ENCODE measurements at places on chromosomes 3 and 15. TPM values are rescaled to one million over a fixed set of nuclear protein-coding genes. Genes with fewer than 3 reads are reported as not detected.

GRAMD2A gene
- total RNA-seq, result 8.0 TPM

PLSCR2 gene
- not detected for total RNA-seq

CLDN16 gene
- total RNA-seq, result not detected

RETNLB gene
- total RNA-seq, result not detected

CORO2B gene
- total RNA-seq, result 2.8 TPM

GATA2 gene
- total RNA-seq, result 18.6 TPM

DUOXA2 gene
- total RNA-seq, result not detected

TEX55 gene
- total RNA-seq, result not detected

RBPMS2 gene
- total RNA-seq, result 11.6 TPM

SLCO3A1 gene
- total RNA-seq, result 5.1 TPM

CAMP gene
- total RNA-seq, result not detected

CFAP161 gene
- total RNA-seq, result 0.15 TPM

NRROS gene
- 0.12 TPM for total RNA-seq

ACSBG1 gene
- total RNA-seq, result 0.71 TPM

DNA sequence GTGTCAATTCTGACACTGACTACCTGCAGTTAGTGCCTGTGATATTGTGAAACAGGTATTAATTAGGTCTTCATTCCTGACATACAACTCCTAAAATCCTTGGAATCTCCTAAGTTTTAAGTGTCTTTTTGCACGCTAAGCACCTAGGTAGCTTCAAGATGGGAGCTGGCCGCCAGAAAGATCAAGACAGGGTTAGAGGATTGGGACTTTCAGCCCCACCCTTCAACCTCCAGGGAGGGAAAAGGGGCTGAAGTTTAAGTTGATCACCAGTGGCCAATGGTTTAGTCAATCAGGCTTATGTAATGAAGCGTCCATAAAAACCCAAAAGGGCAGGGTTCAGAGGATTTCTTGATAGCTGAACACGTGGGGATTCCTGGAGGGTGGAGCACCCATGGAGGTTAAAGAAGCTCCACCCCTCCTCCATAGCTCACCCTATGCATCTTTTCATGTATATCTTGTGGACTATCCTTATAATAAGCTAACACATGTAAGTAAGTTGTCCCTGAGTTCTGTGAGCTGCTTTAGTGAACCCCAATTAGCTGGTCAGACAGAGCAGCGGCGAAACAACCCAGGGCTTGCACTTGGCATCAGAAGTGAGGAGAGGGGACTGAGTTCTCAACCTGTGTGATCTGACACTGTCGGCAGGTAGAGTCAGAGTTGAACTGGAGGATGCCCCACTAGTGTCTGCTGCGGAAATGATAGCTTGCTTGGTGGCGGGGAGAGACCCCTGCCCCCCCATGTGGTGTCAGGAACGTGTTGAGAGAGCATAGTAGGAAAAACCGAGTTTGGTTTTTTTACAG, 12.8 kb upstream of the SRP14 start:
- no peak for DNase-seq

DNA sequence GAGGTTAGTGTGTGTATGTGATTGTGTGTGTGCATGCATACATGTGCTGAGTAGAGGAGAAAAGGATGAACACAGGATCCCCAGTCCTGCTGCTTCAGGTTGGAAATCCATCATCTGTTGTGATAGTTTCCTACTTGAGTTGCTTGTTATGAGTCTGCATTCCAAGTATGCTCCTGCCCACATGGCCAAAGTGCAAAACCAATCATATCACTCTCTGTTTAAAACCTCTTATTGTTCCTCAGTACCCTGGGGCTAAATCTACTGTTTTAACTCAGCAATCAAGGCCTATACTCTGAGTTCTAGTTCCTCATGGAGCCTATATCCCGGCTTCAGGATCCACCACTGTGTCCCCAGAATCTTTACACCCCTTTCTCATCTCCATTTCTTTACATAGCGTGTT, 139.9 kb upstream of the TLE3 start:
- DNase-seq, result no peak

DNA sequence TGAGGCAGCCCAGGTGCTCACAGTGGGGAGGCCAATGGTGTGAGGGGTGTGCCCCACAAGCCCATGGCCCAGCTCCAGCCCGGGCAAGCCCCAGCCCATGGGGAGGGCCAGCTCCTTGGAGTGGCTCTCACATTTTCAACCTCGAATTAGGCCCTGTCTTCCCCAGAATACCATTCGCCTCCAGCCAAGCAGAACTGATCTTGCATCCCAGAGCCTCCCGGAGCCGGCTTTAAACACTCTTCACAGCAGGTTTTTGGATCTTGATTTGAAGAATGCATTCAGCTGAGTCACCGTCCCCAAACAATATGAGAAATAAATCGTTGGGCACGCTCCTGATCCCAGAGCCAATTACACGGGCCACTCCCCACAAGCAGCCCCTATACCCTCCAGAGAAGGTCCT, 23.7 kb downstream of the TPRA1 start:
- no peak for DNase-seq

GRCh38 chr3:96012939-96013338, 801.5 kb upstream of the EPHA6 start:
- no peak for DNase-seq

GRCh38 chr15:51195459-51195858, 100.8 kb upstream of the TNFAIP8L3 start:
- DNase-seq, result no peak

DNA sequence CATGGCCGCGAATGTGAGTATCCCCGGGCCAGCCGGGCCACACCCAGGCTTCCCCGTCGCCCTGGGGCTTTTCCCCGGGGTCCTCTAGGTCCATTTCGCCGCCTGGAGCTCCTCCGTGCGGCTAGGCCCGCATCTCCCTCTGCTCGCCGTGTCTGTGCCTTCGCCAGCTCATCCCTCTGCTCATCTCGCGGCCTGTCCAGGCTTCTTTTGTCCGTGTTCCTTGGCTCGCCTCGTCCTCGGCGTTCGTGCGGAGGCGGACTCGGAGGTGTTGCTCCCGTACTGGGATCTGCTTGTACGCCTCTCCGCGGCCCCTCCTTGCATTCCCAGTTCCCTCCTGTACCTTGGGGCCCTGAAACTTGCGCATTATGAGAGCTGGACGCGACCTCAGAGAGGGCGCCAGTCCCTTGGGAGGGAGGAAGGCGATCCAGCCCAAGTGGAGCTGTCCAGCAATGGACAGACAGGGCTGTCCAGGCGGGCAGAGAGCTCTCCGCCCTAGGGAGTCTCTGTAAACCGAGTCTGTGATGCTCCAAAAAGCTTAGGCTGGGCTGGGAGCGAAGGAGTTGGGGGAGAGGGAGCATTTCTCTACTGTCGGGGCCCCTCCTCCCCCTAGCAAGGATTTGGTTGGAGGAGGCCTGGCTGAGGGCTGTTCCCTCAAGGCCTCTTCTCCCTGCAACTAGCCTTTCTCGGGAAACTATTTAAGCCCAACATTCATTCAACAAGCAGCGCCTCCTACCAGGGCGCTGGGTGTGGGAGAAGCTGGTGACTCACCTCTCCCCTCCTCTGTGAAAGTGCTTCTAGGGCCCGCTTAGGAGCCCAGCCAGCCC, 553 bp downstream of the TMEM43 start:
- peak; percentile 81 for DNase-seq

- DNase-seq, result no peak
Observed at GRCh38 chr15:80587816-80588456, 107.2 kb upstream of the ABHD17C start.

- DNase-seq, result no peak
Observed at GRCh38 chr3:189588070-189588469, 43.1 kb upstream of the TP63 start.

- no peak for DNase-seq
Observed at GRCh38 chr3:188829576-188829975, 342.2 kb upstream of the TPRG1 start.

- no peak for DNase-seq
Observed at GRCh38 chr3:108412121-108412750, 98.2 kb downstream of the MYH15 start.

DNA sequence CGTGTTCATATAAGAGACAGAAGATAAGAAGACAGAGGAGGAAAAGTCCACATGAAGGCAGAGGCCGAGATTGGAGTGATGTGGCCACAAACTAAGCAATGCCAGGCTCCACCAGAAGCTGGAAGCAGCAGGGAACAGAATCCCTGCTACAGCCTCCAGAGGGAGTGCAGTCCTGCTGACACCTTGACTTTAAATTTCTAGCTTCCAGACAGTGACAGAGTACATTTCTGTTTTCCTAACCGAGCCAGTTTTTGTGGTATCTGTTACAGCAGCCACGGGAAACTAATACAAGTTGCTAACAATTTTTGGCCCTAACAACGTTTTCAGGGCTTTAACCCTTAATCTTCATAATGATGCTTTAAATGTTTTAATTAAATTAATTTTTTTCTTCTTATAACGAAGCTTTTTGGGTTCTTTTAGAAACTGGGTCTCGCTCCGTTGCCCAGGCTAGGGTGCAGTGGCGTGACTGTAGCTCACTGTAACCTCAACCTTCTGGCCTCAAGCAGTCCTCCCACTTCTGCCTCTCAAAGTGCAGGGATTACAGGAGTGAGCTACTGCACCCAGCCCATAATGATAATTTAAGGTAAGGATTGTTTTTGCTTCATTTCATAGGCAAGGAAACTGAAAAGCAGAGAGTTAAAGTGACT, 202.3 kb upstream of the PROK2 start:
- DNase-seq, result peak; percentile 12

DNA sequence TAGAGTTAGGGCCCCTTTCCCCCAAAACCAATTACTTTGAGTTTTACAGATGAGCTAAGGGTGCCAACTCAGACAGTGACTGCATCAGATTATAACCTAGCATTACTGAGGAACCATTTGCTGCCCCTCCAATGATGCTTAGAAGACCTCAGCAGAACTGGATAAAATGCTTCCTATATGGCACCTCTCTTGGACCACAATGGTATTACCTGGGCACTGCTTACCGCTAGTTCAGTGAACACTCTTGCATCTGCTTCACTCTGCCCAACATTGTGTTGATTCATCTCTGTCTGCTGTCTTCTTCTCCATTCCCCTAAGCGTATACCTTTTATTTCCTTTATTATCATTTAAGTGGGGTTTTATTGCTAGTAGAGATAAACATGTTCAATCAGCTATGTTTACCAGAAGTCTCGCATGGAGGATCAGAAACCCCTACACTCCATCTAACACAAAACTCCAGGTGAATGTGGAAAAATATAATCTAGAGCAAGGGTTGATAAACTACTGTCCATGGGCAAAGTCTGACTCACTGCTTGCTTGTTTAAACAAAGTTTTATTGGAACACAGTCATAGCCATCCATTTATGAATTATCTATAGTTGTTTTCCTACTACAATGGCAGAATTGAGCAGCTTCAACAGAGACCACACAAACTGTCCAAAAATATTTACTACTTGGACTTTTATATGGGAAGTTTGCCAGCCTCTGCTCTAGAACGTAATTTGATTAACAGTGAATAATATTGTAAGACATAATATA, 100.2 kb upstream of the PTX3 start:
- no peak for DNase-seq

- DNase-seq, result no peak
Observed at GRCh38 chr3:159894386-159894785, 94.2 kb upstream of the IL12A start.

DNA sequence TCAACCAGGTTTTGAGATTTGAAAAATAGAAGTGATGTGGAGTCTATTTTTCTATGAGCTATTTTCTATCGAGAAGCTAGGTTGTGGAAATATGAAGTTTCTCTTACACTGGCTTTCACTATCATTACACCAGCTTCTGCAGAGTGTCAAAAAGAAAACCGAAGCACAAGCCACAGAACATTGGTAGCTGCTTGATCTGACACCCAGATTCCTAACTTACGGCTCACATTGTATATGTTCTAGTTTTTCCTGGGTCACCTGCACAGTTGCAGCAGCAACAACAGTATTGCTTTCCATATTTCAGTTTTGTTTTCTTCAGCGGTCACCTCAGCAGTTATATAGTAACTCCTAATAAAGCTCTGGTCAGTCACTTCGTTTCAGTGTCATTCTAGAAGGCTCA, 790.1 kb downstream of the PLOD2 start:
- DNase-seq, result no peak

DNA sequence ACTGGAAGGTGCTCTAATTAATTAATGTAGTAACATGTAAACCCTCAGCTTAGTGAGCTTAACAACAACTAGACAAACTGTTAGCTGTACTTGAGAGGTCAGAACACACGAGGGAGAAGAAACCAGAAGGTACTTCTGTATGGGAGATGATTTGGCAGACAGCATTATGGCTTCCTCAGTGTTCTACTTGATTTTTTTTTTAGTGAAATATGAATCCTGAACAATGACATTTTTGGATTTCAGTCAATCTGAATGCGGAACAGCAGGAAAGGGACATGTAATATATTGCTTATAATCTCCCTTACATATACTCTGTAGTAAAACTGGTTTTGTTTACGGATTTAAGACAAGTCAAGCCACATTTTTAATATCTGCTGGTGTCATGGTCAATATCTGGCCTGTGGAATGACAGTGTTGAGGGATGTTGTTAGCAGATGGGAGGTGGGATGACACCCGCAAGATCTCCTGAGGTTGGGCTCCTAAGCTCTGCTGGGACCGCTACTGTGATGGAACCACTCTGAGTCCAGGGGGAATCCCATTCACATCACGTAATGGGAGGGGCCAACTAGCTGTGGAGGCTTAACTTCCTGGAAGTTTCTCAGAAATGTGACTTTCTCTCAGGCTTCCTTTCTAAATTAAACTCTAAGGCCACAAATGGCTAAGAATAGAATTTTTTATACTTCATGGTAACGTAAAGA, 18.7 kb downstream of the TNFAIP8L3 start:
- no peak for DNase-seq

DNA sequence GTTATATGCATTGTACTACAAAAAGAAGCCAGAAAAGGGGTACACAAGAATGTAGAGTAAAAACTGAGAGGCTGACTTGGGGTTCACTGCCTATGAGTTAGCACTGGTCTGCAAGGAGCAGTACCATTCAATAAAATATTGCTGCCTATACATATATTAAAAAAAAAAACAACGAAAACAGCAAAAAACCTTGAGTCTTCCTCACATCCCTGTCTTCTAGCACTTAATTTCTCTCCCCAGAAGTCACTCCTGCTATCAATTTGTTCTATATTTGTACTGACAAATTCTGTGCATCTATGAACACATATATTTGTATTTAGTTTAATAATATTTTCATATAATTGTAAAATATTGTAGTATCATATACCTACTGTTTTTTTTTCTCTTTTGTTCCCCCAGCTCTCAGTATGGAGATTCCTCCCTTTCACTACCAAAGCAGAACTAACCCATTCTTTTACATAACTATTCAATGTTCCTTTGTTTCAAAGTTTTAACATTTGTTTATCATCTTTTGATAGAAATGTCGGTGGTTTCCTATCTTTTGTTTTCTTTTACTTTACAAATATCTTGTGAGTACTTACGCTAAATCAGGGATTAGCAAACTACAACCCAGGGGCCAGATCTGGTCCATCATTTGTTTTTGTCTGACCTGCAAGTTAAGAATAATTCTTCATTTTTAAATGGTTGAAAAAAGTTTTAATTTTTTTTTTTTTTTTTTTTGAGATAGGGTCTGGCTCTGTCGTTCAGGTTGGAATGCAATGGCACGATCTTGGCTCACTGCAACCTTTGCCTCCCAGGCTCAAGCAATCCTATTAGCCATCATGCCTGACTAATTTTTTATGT, 14.8 kb upstream of the FEM1B start:
- DNase-seq, result no peak

- no peak for DNase-seq
Observed at GRCh38 chr15:85048430-85048829, 66.8 kb downstream of the PDE8A start.

GRCh38 chr15:37572401-37572800, 362.0 kb upstream of the TMCO5A start:
- no peak for DNase-seq
